ENCODE measurements at places on chromosomes 13 and 19.

DNA sequence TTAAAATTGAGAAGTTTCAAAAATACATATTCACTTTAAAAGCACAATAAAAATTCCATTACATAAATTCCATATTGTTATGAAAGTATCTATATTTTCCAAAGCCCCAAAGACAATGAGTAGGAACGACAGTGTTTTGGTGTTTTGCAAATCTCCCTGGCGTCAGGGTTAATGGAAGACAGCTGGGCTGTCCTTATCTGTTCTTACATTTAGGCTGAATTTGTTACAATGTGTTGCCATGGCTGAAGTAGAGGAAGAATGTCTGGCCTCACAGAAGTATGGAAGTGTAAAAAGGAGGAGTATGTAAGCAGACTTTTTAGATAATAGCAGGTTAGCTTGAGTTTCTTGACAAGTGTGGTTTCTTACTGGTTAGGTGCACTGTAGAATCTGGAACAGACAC is 124.4 kb upstream of the SPATA13 start:
- DNase-seq: no peak

DNA sequence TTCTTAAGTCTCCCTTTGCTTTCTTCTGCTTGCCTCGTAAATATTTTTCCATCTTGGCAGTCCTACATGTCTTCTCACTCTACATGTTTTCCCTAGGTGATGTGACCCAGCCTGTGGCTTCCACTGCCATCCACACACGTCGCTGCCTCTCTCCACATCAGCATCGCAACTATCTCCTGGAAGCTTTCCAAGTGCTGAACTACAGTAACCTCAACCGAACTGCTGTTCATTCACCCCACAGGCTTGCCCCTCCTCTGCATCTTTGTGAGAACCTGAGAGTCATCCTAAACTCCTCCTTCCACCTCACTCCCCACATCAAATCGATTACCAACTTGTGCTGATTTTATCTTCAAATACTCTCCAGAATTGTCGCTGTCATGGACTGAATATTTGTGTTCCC is 41.2 kb upstream of the USPL1 start:
- peak; percentile 80 for DNase-seq

GRCh38 chr19:49368711-49369358 is 5.2 kb downstream of the DKKL1 start:
- DNase-seq: no peak

DNA sequence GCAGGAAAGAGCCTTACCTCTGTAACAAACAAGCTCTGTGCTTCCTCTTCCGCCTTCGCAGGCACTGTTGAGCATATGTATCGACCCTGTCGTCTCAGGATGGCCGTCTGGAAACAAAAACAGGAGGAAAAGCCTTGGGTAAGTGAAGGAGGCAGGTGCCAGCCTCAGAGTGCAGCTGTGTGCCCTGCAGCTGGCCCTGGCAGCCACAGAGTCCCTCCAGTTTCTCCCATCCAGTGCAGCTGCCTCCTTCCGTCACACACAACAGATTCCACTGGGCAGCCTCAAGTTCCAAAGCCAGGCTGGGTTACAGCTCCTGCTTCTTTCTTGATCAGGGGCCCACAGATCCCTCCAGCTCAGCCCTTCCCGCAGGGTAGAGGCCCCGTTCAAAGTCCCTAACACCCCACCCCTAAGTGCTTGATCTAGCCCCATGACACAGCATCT is 47.7 kb downstream of the DOCK9 start:
- DNase-seq: no peak

GRCh38 chr19:39173502-39173991 is 23.2 kb upstream of the NCCRP1 start:
- no peak for DNase-seq

- no peak for DNase-seq
Observed at GRCh38 chr19:2923510-2923909, 21.3 kb downstream of the ZNF77 start.

GRCh38 chr13:98310485-98311199 is 133.6 kb upstream of the RNF113B start:
- DNase-seq: no peak

DNA sequence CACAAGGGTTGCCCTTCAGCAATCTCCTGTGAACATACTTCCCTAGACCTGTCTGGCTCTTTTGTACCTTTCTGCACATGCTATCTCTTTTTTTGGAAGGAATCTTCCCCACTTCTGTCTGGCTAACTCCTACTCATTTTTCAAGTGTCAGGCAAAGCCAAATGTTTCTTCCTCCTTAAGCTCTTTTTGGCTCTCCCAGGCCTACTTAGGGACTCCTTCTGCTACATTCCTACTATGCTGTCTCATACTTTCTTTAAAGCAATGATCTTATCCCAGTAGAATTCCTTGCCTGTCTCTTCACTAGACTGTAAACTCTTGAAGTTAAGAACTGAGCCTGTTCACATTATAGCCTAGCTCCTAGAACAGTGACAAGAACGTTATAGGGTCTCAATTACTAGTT is 114.9 kb upstream of the WASF3 start:
- DNase-seq: no peak

DNA sequence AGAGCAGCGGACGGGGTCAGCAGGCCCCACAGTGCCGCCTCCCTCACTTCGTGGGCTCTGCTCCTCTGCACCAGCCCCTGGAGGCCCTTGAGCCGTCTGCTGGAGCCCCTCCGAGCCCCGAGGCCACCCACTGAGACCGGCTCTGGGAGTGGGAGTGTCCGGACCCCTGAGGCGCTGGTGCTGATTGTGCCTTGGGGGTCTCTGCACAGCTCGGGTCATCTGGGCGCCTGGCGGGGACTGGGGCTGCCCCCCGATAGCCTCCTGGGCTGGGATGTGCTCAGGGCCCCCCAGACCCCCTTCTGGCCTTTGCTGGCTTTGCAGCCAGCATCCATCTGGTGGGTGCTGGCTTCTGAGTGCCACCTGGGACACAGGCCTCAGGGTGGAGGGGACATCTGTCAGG is 15.4 kb downstream of the CBARP start:
- DNase-seq: no peak

DNA sequence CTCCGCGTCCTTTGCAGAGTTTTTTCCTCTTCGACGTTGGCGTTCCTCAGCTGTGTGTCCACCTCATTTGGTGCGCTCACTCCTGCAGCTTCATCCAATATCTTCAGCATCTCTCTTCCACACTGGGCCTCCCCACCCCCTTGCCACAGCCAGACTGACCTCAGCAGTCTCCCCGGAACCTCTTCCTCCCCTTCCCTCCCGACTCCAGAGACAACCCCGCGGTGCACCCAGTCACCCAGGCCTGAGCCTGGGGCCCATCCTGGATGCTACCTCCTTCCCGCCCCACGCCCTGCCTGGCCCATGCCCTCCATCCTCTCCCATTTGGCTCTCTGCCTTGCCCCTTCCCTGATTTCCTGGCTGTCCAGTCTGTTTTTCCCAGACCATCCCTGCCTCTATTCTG is 8.1 kb upstream of the C5AR2 start:
- DNase-seq: no peak

GRCh38 chr13:111005364-111005763 is 90.5 kb upstream of the ANKRD10 start:
- DNase-seq: no peak

GRCh38 chr13:90091611-90092010 is 1255.9 kb upstream of the MIR17HG start:
- DNase-seq: no peak

DNA sequence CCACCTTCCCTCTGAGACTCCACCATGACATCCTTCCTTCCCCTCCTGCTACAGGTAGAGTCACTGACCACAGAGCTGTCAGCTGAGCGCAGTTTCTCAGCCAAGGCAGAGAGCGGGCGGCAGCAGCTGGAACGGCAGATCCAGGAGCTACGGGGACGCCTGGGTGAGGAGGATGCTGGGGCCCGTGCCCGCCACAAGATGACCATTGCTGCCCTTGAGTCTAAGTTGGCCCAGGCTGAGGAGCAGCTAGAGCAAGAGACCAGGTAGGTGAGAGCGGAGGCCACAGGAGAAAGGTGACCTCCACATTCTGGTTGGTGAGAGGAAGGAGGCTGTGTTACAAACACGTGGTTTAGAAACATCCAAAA is 27.6 kb downstream of the KCNC3 start:
- no peak for DNase-seq

GRCh38 chr13:94956417-94957110 is 244.2 kb upstream of the SOX21 start:
- DNase-seq: no peak

DNA sequence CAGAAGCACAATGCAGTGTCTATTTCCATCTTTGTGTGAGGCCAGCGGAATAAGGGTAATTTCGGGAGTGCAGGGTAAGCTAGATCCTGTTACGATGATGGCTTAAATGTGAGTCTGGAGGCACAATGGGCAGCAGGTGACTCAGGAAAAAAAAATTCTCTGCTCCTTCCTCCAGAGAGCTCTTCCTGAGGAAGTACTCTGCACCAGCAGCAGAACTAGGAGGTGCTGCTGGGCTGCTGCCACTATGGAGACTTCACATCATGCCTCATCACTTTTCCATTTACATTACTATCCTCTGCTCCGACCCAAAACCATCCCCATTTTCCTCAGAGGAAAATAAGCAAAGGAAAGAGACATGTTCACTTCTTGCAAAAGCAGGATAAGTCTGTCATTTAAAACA is 282.0 kb downstream of the DNAJC15 start:
- DNase-seq: no peak

DNA sequence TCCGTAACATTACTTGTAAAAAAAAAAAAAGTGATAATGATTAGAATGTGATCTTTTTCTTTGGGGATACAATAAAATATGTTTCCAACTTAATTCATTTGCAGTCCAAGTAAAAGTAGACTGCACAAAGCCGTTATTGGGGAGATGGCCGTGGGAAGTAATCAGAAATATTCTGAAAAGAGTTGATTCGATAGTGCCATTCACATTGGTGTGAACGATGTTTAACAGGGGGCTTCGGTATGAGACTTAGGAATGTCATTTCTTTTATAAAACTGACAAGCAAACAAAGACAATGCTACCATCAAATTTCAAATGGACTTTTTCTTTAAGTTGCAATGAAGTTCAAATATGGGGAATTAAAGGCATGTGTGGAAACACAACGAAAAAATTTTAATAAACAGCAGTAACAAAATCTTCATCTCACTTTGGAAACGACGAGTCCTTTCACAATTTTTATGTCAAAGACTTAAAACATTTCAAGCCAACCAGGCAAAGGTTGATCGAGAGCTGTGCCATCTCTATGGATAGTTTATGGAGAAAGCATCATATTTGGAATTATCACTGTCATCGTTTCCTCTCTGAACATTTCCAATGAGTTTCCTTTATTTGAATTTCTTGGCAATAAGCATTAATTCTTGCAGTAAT is 1.7 kb upstream of the ZIC5 start:
- DNase-seq: no peak

- DNase-seq: no peak
Observed at GRCh38 chr13:42808341-42808940, 27.1 kb downstream of the FAM216B start.

- DNase-seq: no peak
Observed at GRCh38 chr13:78326633-78327032, 276.7 kb downstream of the POU4F1 start.

GRCh38 chr13:49638030-49638743 is 9.9 kb downstream of the ARL11 start:
- no peak for DNase-seq

DNA sequence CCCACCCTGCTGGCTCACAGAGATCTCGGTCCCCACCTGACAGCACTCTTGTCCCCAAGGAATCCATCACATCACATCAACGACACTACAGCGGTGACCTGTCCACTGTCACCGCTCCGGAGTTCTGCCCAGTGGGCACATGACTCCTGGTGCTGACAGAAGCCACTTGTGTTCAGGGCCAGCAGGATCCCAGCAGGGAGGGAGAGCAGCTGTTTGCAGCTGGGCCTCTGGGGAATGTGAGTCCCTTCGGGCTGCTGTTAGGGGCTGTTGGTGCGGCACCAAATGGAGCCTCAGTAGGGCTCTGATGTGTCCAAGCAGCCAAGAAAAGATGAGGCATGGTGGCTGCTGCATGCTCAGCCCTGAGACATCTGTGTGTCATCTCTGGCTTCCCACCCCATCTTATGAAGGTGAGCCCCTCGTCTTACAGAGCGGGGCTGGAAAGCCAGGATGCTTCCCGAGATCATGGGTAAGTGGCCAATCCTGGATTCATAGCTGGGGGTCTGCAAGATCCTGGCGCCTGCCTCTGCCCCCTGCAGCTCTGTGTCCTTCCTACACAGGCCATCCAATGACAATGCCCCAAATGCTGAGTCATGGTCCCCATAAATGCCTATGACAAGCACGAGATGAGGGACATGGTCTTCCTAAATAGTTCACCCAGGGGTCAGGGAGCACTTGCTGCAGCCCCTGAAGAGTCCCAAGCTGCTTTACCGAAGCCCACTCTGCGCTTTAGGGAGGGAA is 56.0 kb downstream of the F2RL3 start:
- no peak for DNase-seq

GRCh38 chr13:113297370-113298042 is 467 bp downstream of the LAMP1 start:
- DNase-seq: peak; percentile 87

GRCh38 chr13:25887962-25888655 is 163.7 kb downstream of the SHISA2 start:
- no peak for DNase-seq

GRCh38 chr13:47233734-47234133 is 336.9 kb upstream of the HTR2A start:
- no peak for DNase-seq

GRCh38 chr19:28018499-28018898 is 1194.5 kb downstream of the UQCRFS1 start:
- DNase-seq: no peak

DNA sequence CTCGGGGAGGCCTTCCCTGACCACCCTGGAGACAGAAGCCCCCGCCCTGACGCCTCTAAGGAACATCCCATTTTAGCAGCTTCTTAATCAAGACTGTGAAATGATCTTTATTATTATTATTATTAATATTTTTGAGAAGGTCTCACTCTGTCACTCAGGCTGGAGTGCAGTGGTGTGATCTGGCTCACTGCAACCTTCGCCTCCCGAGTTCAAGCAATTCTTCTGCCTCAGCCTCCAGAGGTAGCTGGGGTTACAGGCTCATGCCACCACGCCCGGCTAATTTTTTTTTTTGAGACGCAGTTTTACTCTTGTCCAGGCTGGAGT is 3.6 kb upstream of the DAND5 start:
- no peak for DNase-seq

- no peak for DNase-seq
Observed at GRCh38 chr13:105048677-105049076, 1486.8 kb downstream of the EFNB2 start.

GRCh38 chr19:35177377-35178274 is 23.1 kb downstream of the FXYD5 start:
- no peak for DNase-seq

DNA sequence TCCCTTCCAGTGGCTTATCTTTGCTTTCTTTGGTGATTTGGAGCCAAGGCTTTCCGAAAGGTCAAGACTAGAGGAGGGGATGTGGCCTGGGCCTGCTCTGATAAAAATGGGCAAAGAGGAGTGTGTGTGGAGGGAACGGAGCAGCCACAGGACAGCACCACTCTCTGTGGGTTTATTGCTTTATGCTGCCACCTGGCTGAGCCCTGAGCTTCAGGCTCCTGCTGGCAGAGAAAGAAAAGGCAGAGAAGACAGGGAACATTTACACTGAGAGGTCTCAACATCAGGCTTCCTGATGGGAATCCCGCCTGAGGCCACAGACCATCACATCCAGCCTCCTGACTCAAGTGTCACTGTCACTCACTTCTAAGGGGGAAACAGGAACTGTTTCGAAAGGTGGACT is 9.2 kb upstream of the GSX1 start:
- DNase-seq: no peak

GRCh38 chr13:91216928-91217700 is 130.4 kb upstream of the MIR17HG start:
- DNase-seq: no peak

GRCh38 chr13:52164989-52165388 is 5.6 kb upstream of the NEK3 start:
- DNase-seq: no peak

- no peak for DNase-seq
Observed at GRCh38 chr19:17495639-17496296, 15.7 kb upstream of the PGLS start.

Measured in activated CD4-positive, alpha-beta T cell treated with anti-CD3 and anti-CD28 coated beads, Interleukin-2, amount 10 ng/mL, durations not matched to agents 24 days and 14 days (primary cell).